Adrenal gland (tissue), 19 donors: ENCODE measurements at places on chromosomes 4 and X. TPM values are rescaled to one million over a fixed set of nuclear protein-coding genes. Genes with fewer than 3 reads are reported as not detected.

OPRPN gene
- polyA plus RNA-seq: not detected

FGG gene
- polyA plus RNA-seq: 3.1 TPM

RAB41 gene
- not detected for polyA plus RNA-seq

FAM200B gene
- polyA plus RNA-seq: 68.6 TPM

SMIM10 gene
- 27.4 TPM for polyA plus RNA-seq

CLDN22 gene
- not detected for polyA plus RNA-seq

ZXDB gene
- 1.4 TPM for polyA plus RNA-seq

BEX1 gene
- 105 TPM for polyA plus RNA-seq

CT45A1 gene
- polyA plus RNA-seq: not detected
